ENCODE measurements at places on chromosomes 13 and 19.

- DNase-seq, result no peak
Measured at GRCh38 chr19:49474542-49474924, 518 bp downstream of the FLT3LG start.

DNA sequence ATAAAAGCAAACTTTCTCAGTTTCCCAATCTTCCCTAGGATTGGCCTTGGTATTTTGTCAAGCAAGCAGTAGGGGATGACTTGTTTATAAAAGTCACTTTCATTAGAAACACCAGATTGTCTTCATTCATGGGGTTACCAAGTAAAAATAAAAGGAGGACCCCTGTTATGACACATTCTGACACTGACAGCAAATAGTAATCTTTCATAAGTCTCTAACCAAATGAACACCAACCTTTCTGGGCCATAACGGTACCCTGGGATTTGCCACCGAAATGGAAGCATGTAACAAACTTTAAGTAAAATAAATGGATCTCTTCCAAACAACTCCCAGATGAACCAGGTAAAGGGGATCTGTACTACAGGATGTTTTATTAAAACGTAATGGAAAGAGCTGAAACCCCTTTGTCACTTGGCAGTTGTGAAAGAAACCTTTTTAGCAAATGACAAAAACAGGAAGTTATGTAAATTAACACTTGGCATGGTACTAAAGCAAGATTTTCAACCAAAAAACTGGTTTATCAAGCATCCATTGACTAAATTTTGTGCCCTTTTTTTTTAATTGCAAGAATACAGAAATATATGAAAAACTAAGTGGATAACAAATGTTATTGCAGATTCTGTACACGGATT, 335.6 kb downstream of the RBM26 start:
- DNase-seq, result no peak

- DNase-seq, result no peak
Measured at GRCh38 chr19:34171539-34171876, 796 bp upstream of the LSM14A start.

- no peak for DNase-seq
Measured at GRCh38 chr19:39544226-39544903, 4.4 kb upstream of the EID2 start.

- no peak for DNase-seq
Measured at GRCh38 chr19:51093510-51094345, 11.0 kb upstream of the KLK14 start.

- DNase-seq, result no peak
Measured at GRCh38 chr13:21777813-21778212, 106.9 kb downstream of the FGF9 start.

DNA sequence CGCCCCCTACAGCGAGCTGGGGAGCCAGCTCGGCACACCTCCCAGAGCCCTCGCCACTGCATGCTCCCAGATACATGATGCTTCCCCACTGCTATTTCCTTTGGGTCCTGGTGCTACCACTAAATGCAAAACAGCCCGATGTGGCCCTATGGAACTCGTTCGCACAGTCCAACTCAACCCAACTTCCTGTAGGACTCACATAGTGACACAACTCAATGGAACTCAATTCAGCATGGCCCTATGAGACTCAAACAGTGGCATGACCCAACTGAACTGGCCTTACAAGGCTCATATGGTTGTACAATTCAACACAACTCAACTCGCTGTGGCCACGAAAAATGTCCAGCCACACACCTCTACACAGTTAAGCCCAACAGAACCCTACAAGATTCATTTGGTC, 3.5 kb downstream of the KCNA7 start:
- DNase-seq, result no peak

GRCh38 chr19:58294743-58295374, 10.3 kb upstream of the ERVK3-1 start:
- DNase-seq, result no peak

- no peak for DNase-seq
Measured at GRCh38 chr13:41934120-41934519, 26.8 kb downstream of the VWA8 start.

- no peak for DNase-seq
Measured at GRCh38 chr19:4291184-4291732, 10.9 kb downstream of the TMIGD2 start.
